ENCODE measurements at places on chromosomes 12 and 14.

DNA sequence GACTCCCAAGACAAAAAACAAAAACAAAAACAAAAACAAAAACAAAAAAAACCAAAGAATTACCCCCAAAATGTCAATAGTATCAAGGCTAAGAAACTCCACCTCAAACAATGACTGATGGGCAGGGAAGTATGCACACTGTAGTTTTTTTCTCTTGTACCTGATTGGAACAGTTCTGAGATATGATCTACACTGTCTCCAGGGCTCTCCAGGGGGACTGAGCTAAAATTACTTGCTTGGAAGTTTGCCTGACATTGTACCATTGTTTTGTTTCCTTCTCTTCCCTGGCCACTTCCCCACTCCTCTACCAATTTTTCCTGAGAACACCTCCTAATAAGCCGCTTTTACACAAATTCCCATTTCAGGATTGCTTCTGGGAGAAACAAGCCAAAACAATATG, 22.3 kb upstream of the CATSPERB start:
- DNase-seq = no peak

DNA sequence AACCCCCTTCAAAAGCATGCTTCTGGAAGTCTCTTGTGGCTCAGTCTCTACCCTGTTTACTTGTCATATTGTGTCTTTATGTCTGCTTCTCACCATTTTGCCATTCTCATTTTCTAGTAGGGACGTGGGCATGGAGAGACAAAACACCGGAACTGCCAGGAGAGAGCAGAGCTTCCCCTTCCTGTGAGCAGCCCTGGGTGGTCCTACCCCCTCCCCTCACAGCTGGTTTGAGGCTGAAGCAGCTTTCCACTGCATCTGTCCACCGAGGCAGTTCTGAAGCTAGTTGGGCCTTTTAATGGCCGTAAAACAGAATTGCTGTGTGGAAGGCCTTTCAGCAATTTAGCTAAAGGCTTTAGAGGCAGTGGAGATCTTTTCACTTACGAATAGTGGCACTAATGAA, 77.0 kb downstream of the PELI2 start:
- no peak for DNase-seq

- no peak for DNase-seq
These were observed 4.6 kb upstream of the ZDHHC22 start for GRCh38 chr14:77145975-77146740.

DNA sequence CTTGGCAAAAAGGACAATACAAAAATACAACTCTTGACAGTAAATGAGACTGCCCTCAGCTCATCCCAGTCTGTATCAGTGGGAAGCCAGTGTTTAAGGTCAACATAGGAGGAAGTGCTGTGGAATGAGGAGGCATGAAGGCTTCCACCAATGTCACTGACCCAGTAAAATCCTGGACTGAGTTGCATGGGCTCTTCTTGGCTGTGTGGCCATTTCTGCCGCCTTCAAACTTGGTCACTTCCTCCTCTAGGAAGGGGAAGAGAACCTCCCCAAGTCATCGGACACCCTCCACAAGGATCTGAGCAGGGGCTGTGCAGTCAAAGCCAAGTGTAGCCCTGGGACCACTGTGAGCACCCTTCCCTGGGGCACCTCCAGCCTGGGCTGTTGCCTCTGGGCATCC, 11.9 kb downstream of the GPR68 start:
- no peak for DNase-seq

GRCh38 chr12:114638790-114639435, 45.1 kb downstream of the TBX3 start:
- DNase-seq = no peak

DNA sequence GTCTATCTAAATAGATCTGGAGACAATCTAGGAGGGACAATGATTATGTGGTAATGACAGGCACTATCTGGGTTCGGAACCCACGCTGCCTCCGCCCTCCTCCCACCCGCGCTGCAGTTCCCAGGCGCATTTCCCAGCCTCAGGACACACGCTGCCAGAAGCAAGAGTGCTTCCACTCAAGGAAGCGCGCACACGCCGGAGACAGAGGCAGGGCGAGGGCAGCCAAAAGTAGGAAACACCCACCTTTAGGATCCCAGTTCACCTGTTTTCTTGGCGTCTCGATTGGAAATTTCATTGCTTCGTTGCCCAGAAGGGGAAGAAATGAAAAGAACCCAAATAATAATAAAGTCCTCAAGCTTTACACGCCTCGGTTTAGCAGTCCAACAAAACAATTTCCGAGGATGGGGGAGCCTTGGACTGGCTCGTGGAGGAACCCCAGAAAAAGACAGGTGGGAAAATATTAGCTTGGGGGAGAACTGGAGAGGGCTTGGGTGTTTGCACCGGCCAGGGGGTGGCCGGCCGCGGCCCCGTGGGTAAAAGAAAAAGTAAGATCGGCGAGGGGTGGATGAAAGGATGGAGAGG, 474 bp downstream of the KCNK10 start:
- no peak for DNase-seq

DNA sequence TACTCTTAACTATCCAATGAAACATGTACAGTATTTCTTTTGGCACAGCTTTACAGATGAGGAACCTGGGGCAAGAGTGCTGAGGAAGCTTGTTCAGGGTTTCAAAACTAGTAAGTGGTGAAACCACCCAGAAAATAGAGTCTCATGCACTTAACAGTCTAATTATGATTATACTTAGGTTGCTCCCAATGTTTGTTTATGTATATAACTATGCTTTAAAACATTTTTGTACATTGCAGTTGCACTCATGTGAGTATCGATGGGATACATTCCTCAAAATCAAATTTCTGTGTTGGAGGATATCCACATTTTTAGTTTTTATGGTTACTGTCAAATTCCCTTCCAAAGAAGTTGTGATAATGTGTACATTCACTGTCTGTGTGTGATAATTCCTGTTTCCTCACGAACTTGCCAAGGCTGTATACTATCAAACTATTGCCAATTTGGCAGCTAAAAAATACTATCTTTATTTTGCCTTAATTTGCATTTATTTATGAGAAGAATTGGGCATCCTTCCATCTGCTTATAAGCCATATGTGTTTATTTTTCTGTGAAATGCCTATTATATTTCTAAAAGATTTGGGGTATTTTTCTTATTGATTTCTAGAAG, 143.9 kb upstream of the SSTR1 start:
- DNase-seq = no peak

- no peak for DNase-seq
These were observed 2.7 kb upstream of the GALC start for GRCh38 chr14:87995500-87996290.

- no peak for DNase-seq
These were observed 1.8 kb downstream of the SLC8A3 start for GRCh38 chr14:70186900-70187451.

DNA sequence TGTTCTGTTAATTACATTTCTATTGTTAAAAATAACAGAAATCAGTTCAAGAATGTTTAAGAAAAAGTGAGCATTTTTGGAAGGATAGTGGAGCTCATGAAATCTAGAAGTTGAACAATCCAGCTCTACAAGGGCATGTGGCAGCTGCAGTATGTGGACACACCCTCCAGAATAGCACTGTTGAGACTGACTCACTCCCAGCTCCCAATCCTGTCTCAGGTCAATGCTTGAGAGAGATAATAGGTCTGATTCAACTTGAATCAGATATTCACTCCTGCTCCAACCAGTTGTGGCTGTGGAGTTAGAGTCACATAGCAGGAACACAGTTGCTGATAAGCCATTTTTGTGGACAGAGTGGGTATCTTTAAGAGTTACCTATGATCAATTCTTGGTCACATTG, 113.0 kb upstream of the NTF3 start:
- no peak for DNase-seq

DNA sequence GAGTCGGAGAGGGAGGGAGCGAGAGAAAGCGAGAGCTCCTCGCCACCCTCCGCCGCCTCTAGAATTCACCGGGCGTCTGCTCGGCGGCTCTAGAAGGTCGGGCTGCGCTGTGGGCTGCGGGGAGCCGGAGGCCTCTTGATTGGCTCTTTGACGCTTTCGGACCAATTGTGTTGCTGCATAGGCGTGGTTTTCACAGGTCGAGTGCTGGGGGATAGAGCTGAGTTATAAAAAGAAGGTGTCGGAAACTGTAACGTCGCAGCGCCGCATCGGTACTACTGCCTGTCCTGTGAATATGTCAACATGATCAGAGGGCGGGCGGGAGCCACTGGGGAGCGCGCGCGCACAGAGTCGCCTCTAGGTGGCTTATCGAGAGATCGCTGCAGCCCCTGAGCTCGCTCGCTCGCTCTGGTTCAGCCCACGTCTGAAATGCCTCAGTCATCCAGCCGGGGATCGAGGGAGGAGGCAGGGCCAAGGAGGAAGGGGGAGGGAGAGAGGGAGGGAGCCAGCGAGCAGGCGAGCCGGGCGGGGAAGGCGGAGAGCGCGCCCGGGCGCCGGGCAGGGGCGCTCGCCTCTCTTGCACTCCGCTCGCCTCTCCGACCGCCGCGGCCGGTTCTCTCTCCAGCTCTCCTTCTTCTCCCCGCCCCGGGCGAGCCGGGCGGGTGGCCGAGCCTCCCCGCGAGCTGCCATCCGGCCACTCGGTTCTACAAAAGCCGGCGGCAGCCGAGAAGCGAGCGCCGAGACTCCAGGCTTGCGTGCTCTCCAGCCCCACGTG, at the start of gene TBX3:
Gene TBX3, minus strand, starts transcription at position 78 of the 772 bp plus-strand sequence. CDS start 975 bp downstream, outside the sequence.
- no peak for DNase-seq

- DNase-seq = no peak
These were observed 16.7 kb downstream of the CHST11 start for GRCh38 chr12:104473374-104473983.

- DNase-seq = no peak
These were observed 94.1 kb downstream of the SLC2A13 start for GRCh38 chr12:40011775-40012129.

DNA sequence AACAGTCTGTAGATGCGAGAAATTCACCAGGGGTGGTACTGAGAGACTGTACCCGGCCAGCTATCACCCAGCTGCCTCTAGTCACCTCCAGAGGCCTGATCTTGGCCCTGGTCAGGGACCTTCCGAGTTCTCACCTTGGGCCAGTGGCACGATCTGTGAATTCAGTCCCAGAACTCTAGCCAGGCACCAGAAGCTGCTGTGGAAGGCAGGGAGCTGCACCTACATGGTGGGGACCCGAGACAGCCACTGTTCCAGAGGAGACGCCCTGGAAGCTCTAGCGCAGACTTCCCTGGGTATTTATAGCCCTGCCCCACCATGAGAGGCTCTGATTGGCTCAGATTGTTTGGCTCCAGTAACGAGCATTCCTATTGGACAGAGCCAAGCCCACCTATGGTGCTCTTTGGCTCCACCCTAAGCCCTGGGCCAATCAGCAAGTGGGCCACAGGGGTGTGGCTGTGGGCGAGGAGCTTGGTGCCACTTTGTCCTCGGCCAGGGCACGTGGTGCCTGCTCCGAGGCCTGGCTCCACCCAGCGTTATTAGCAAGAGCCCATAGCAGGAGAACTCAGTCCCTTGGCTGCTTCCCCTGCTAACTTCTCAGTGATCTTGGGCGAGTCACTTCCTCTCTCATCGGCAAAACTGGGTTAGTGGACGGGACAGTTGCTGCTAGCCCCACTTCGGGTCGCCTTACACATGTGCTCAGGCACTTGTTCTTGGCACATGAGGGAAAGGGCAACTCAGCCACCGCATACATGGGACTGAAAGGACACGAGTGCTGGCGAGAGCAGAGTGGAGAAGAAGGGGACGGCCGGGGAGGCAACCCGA, 89.0 kb upstream of the BCL11B start:
- DNase-seq = no peak

All from activated CD8-positive, alpha-beta memory T cell treated with anti-CD3 and anti-CD28 coated beads for 4 hours (primary cell).